ENCODE measurements at places on chromosomes 7 and 10.

DNA sequence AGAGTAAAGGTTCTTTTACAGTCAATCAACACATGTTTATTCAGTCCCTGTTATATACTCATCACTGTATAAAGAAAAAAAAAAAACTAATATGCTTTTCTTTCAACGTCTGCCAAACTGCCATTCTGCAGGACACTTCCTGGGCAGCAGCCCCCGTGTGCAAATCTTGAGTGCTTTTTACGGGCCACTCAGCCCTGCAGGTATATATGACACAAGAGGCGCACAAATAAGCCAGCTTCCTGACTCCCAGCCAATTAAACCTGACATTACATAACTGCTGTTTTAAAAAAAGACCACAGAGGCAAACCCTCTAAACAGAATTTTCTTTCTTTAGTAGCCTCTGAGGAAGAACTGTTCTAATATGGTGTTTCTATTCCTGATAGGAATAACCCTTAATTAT lies 263.0 kb upstream of the NEBL start:
- no peak for DNase-seq

DNA sequence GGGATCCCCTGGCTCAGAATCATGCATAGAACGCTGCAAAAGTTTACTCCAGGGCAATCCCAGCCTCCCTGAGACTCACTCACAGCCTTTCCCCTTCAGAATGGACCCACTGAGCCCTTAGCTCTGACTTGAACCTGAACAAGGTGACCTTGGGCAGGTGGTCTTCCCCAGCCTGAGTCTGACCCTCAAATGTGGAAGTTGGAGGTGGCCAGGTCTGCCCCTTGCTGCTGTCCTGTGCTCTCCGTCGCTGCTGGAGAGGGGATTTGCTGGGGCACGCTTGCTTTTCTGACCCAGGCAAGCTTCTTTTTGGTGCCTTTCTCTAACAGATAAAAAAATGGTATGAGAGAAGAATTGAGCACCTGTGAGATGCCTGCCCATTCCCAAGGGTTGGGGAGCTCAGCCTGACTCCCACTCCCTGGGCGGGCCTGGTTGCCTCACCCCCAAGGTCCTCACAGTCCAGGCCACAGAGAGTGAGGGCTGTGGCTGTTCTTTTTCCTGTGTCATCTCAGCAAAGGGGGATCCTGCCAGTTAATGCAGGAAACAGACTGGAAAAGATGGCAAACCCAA lies 46.6 kb upstream of the IGFBP3 start:
- no peak for DNase-seq

GRCh38 chr10:13794992-13795612 lies 208.3 kb downstream of the PRPF18 start:
- no peak for DNase-seq

GRCh38 chr7:2525658-2526630 lies 6.4 kb downstream of the LFNG start:
- DNase-seq, result no peak

Measured in GM13976 (cell line).